Stomach (tissue), 19 donors: ENCODE measurements at places on chromosomes 6 and 20. TPM values are rescaled to one million over a fixed set of nuclear protein-coding genes. Genes with fewer than 3 reads are reported as not detected.

GRCh38 chr20:38843346-38843745, 37.8 kb downstream of the PPP1R16B start:
- DNase-seq, result no peak
- H3K27ac ChIP-seq, result peak overlapping the region; percentile 7
- H3K4me1 ChIP-seq, result no peaks in the 10 kb centered on the region
- H3K27me3 ChIP-seq, result peaks cover 10% of the 10 kb centered on the region

DNA sequence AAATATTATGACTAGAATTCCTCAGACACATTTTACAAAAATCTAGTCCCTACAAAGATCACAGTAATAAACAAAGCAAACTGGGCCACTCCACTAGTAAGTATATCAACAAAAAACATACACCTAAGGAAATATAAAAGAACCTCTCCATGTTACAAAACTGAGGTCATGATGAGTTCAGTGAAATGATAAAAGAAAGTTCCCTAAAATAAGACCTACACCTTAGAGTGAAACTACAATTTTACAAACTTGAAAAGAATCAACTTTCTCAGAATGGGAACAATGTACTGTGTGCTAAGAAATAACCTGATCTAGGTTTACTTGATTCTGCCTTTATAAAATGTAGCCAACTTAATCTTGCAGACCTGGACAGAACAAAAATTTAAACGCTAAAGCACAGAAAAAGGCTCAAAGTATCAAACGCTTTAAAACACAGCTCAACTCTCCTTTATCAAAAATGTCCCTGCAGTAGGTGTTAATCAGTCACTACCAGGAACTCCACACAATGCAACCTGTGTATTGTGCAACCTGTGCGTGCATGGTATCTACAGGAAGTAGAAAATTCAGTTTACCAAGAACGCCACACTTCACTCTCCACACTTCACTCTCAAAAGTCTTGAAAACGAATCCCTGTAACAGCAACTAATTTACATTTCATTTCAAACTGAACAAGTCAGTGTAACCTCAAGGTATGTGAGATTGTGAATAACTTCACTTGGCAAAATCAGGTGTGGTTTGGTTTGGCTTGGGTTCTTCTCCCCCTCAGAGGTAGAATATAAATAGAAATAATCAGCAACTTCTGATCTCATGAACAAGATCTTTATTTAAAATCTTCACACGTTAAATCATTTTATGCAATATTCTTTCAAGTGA, 1.8 kb downstream of the RALGAPA2 start:
- peak overlapping the region; percentile 94 for H3K4me3 ChIP-seq
- peaks cover 67% of the 10 kb centered on the region for H3K4me1 ChIP-seq
- H3K27me3 ChIP-seq, result no peaks in the 10 kb centered on the region
- peak; percentile 91 for DNase-seq

Gene FUT9
- total RNA-seq, result 22.5 TPM

DNA sequence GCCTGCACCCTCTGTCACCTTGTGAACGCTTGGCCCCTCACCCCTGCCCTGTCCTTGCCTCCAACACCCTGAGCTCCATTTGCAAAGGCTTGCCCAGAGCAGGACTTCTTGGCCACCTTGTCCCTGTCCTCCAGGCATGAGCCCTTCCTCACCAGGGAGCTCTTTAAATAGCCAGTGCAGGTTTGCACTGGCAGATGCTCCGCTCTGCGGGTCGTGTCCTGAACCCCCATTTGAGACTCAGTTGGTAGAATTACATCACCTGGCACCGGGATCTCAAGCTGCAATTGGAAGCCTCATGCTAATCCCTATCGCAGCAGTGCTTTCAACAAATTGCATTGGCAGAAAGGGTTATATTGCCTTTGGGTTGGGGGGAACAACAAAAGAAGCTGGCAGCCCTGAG, 85.9 kb downstream of the TRMT6 start:
- no peak overlapping the region for H3K27ac ChIP-seq
- H3K4me1 ChIP-seq, result no peaks in the 10 kb centered on the region
- no peak overlapping the region for H3K4me3 ChIP-seq
- H3K36me3 ChIP-seq, result peaks cover 6% of the 10 kb centered on the region

- H3K27me3 ChIP-seq, result peaks cover 74% of the 10 kb centered on the region
These were observed 706 bp upstream of the TUBB2B start for GRCh38 chr6:3228046-3228671.

GRCh38 chr20:45036044-45036755, 64.7 kb downstream of the KCNS1 start:
- H3K36me3 ChIP-seq, result peaks cover 5% of the 10 kb centered on the region
- H3K27me3 ChIP-seq, result no peaks in the 10 kb centered on the region
- H3K27ac ChIP-seq, result no peak overlapping the region
- DNase-seq, result no peak

Gene SUMO4
- not detected for total RNA-seq

DNA sequence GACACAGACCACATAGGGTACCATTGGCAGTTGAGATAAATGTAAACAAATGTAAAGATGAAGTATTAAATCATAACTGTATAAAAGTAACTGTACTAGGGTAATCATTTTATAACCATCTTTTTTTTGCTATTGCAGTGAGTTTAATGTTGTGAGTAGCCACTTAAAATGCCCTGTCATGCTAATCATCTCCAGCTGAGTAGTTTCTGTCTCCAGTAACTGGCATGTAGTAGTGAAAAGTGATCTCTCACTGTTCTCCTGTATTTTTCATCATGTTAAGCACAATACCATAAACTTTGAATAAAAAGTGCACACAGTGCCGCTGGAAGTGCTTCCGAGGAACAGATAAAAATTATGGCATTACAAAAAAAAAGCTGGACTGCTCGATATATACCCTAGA, 45.0 kb upstream of the OPRM1 start:
- H3K27ac ChIP-seq, result no peak overlapping the region
- no peaks in the 10 kb centered on the region for H3K27me3 ChIP-seq
- H3K36me3 ChIP-seq, result no peaks in the 10 kb centered on the region
- no peak for DNase-seq
- no peak overlapping the region for H3K4me3 ChIP-seq
- no peaks in the 10 kb centered on the region for H3K4me1 ChIP-seq

DNA sequence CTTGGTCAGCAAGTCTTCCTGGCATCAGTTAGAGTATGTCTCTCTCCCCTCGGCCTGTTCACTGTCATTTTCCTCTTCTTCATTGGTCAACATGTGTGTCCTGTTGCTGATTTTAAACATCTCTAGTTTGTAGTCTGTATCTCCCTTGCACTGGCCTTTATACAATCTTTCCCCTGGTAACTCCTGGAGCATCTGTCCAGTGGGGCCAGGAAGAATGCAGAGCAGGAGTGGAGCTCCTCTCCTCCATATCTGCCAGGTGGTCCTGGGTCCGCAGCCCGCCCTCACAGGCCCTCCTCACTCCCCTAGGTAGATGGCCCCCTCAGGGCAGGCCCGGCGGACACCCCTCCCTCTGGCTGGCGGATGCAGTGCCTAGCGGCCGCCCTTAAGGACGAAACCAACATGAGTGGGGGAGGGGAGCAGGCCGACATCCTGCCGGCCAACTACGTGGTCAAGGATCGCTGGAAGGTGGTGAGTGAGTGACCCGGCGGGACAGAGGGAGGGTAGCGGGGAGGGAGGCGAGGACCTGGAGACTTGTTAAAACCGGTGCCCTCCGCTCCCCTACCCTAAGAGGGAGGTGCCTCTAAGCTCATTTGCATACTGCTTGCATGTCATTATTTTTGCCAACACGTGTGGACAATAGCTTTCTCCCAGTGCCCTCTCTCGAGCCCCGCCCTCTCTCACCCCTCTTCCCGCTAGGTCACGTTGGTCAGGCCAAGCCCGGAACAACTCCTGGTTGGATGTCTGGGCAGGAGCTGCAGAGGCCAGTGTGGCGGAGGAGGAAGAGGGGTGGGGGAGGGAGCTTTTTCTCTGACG, 3.2 kb downstream of the TTBK1 start:
- peaks cover 76% of the 10 kb centered on the region for H3K27me3 ChIP-seq
- no peaks in the 10 kb centered on the region for H3K36me3 ChIP-seq
- DNase-seq, result peak; percentile 69
- peaks cover 17% of the 10 kb centered on the region for H3K4me1 ChIP-seq
- peak overlapping the region; percentile 72 for H3K4me3 ChIP-seq
- H3K27ac ChIP-seq, result peak overlapping the region; percentile 57

Gene SLC44A4
- total RNA-seq, result 190 TPM

Gene CD83
- 0.29 TPM for total RNA-seq

DNA sequence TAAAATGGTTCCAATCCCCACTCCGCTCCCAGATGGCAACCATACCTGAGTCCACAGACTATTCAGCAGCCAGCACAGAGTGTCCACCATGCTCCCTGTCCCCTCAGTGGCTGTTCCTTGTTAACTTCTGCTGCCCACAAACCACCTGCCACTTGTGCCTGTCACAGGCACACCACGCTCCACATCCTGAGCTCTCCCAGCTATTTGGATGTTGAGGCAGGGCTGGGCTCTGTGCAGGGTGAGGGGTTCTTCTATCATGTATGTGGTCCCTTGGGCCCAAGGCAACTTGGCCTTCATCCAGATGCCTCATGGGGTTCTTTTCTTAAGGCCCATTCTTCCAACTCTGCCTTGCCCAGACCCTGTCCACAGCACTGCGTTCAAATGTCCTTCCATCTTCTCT, 34.0 kb upstream of the NXT1 start:
- H3K36me3 ChIP-seq, result no peaks in the 10 kb centered on the region
- H3K4me1 ChIP-seq, result no peaks in the 10 kb centered on the region
- no peaks in the 10 kb centered on the region for H3K27me3 ChIP-seq
- DNase-seq, result no peak

DNA sequence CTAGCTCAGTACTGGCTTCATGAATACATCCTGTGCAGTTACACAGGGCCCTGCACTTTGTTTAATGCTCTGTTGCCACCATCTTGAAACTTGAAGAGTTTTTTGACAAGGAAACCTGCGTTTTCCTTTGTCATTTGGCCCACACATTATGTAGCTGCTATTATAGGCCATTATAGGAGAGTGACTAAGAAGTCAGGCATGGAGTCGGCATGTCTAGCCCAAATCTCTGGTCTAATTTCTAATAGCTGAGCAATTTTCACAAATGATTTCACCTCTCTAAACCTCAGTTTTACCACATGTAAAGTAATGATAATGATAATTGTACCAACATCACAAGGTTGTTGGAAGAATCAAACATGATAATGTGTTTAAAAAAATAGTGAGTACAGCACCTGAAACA, 67.1 kb upstream of the MYLIP start:
- DNase-seq, result no peak
- H3K27ac ChIP-seq, result no peak overlapping the region
- H3K4me1 ChIP-seq, result no peaks in the 10 kb centered on the region

Gene WFDC11
- total RNA-seq, result not detected

DNA sequence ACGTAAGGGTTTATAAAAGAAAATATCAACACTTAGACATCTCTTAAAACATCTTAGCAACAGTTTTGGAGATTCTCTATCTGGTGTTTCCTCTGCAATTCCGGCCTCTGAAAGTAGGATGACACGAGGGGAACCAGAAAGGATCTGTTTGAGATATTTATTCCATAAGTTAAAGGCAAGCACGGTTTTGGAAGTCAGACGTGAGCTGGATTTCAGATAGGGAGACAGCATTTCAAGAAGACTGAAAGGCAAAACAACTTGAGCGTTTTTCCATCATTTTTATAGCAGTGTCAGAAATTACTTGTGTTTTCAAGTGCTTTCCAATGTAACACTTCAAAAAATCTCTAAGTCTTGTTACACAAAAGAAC, 52.9 kb upstream of the BTN3A2 start:
- no peaks in the 10 kb centered on the region for H3K36me3 ChIP-seq
- H3K4me1 ChIP-seq, result peaks cover 34% of the 10 kb centered on the region
- peak overlapping the region; percentile 42 for H3K4me3 ChIP-seq
- no peak for DNase-seq
- H3K27ac ChIP-seq, result peak overlapping the region; percentile 60

- no peak overlapping the region for H3K4me3 ChIP-seq
- no peak for DNase-seq
- peaks cover 3% of the 10 kb centered on the region for H3K36me3 ChIP-seq
- no peak overlapping the region for H3K27ac ChIP-seq
These were observed 40.2 kb downstream of the TOP1 start for GRCh38 chr20:41068806-41069205.

Gene PGBD1
- total RNA-seq, result 0.58 TPM

Gene SLCO4A1
- 44.3 TPM for total RNA-seq

DNA sequence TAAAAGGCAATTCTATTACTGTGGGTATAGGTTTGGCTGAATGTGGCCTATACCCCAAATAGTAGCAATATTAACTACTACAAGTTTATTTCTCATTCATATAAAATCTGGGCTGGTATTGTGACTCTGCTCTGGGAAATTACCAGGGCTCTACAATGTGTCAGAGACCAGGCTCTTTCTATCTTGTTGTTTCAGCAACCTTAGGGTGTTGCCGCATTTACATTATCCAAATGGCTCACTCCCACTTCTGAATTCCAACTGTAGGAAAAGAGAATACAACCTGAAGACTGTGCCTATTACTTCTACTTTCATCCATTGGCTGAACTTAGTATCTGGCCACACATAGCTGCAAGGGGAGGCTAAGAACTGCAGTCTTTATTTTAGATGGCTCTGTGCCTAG, 106.7 kb upstream of the CENPW start:
- no peaks in the 10 kb centered on the region for H3K36me3 ChIP-seq
- no peaks in the 10 kb centered on the region for H3K4me1 ChIP-seq

- no peak overlapping the region for H3K27ac ChIP-seq
- H3K36me3 ChIP-seq, result peaks cover 9% of the 10 kb centered on the region
- no peak for DNase-seq
- peaks cover 80% of the 10 kb centered on the region for H3K4me1 ChIP-seq
These were observed 34.3 kb downstream of the CTNNBL1 start for GRCh38 chr20:37727957-37728634.

Gene TCEA2
- 3.1 TPM for total RNA-seq

Gene BHLHE23
- not detected for total RNA-seq

DNA sequence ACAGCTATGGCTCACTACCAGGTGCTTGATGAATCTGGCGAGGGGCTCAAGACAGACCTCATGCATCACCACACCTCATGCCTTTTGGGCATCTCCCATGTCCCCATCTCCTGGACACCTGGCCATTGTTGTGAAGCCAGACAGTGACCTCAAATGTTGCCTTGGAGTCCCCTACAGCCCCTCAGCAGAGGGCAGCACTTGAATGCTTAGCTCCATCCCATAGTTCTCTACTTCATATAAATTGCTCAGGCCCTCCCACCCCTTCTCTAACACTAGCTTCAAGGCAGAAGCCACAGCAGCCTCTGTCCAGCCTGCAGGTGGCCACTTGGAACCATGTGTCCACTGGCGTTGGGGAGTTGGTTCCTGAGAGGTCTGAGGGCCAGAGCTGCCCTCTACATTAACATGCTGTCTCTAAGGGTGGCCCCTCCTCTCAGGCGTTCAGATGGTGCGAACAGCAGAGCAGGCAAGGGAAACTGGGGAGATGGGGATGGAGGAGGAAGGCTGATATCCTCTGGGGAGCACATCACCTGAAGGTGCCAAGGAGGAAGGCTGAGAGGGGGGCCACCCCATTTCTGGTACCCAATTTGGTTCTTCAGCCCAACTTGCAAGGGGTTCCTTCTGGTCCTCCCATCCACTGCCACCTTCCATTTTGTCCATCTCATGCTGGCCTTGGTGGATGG, 31.3 kb downstream of the MOCS1 start:
- no peaks in the 10 kb centered on the region for H3K27me3 ChIP-seq
- DNase-seq, result no peak
- no peak overlapping the region for H3K4me3 ChIP-seq
- peaks cover 71% of the 10 kb centered on the region for H3K36me3 ChIP-seq
- H3K4me1 ChIP-seq, result peaks cover 16% of the 10 kb centered on the region
- no peak overlapping the region for H3K27ac ChIP-seq

- peak overlapping the region; percentile 91 for H3K27ac ChIP-seq
- peaks cover 34% of the 10 kb centered on the region for H3K4me1 ChIP-seq
- peaks cover 40% of the 10 kb centered on the region for H3K36me3 ChIP-seq
- H3K4me3 ChIP-seq, result peak overlapping the region; percentile 94
- H3K27me3 ChIP-seq, result no peaks in the 10 kb centered on the region
These were observed 1.6 kb downstream of the PSMA7 start for GRCh38 chr20:62141397-62142251.
